ENCODE measurements at places on chromosomes 1 and 21.

DNA sequence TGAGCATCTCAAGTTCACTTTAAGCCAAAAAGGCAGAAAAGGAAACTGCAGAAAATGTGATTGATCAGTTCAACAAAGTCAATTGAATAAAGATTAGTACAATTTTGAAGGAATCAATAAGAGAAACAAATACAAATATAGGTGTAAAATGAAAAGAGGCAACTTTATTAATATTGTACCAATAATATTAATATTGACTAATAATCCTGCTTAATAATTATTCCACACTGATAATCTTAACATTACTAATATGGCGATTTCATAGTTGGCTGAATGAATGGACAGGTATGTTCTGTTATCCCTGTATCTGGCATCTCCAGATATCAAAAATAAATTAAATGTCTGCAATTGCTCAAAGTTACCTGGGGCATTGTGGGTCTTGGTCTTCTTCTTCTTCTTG lies 61.8 kb downstream of the PRKAB2 start:
- no peak for DNase-seq

DNA sequence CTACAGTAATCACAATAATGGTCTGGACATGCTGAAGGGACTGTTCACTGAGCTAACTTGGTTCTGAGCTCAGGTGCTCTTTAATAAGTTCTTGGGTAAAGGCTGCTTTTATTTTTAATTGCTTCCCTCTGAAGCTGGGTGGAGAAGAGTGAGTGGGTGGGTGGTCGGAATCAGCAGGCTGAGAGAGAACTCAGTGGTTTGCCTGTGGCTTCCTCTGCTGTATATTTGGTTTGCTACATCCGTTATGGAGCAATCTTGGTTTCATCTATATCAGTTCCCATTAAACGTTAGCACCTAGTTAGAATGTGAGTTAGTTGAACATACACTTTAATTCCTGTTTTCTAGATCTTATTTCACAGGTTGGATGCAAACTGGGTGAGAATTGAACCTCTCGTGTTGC lies 23.3 kb downstream of the CNIH4 start:
- no peak for DNase-seq

DNA sequence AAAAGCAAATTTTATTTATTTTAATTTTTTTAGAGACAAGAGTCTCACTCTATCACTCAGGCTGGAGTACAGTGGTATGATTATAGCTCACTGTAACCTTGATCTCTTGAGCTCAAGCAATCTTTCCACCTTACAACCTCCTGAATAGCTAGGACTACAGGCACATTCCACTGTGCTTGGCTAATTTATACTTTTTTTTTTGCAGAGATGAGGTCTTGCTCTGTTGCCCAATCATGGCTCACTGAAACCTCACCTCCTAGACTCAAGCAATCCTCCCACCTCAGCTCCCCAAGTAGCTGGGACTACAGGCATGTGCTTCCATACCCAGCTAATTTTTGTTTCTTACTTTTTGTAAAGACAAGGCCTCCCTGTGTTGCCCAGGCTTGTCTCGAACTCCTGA lies 49.5 kb downstream of the DR1 start:
- no peak for DNase-seq

GRCh38 chr1:95730986-95731385 lies 497.0 kb downstream of the RWDD3 start:
- DNase-seq, result no peak

- DNase-seq, result no peak
These were observed 9.8 kb downstream of the NIPAL3 start for GRCh38 chr1:24425441-24425840.

Data from H54 (cell line).